WERI-Rb-1 (cell line): ENCODE measurements at places on chromosomes 3 and 15.

- no peak for DNase-seq
Observed at GRCh38 chr3:66107855-66108254, 69.1 kb upstream of the MAGI1 start.

- DNase-seq: no peak
Observed at GRCh38 chr3:71672807-71673206, 52.4 kb downstream of the EIF4E3 start.

GRCh38 chr3:41985018-41985417 lies 23.1 kb upstream of the ULK4 start:
- DNase-seq: no peak

- no peak for DNase-seq
Observed at GRCh38 chr3:122410111-122410510, 5.8 kb downstream of the WDR5B start.

DNA sequence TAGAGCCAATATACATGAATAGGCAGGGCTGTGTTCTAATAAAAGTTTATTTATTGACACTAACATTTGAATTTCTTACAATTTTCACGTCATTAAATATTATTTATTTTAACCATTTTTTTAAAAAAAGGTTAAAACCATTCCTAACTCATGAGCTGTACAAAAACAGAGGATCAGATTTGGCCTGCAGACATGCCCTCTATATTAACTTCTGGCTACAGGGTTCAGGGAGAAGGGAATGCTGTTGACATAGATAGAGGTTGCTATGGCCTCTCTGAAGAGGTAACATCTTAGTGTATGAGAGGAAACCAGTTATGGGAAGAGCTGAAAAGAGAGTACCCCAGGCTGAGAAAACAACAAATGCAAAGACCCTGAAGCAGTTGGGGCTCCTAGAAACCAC lies 19.1 kb upstream of the RAP2B start:
- DNase-seq: no peak
